ENCODE measurements at places on chromosomes 16 and 17.
A peak's percentile ranks its signal among the peaks of the same experiment; 100 is the strongest.

DNA sequence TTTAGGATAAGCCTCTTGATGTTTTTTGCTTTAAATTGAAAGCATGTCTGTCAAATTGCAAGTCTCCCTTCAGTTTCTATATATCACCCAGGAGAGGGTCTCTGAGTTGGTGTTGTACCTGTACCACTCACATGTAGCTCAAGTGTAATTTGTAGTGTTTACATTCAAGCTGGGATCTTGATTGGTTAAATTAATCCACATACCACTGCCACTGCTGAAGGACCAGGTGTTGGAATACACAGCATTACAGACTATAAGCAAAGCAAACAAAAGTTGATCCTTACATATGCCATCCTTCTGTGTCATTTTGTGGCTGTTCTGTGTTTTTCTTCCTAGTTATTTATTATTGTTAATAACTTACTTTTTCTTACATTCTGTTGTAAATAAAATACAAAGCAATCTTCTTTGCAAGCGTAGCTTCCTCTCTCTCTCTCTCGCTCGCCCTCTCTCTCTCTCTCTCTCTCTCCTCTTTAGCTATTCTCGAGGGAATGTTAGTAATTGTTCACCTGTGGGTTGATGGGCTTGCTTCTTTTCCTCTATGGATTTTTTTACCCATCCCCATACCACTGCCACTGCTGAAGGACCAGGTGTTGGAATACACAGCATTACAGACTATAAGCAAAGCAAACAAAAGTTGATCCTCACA lies 20.8 kb upstream of the NOL11 start:
- no peak for DNase-seq

DNA sequence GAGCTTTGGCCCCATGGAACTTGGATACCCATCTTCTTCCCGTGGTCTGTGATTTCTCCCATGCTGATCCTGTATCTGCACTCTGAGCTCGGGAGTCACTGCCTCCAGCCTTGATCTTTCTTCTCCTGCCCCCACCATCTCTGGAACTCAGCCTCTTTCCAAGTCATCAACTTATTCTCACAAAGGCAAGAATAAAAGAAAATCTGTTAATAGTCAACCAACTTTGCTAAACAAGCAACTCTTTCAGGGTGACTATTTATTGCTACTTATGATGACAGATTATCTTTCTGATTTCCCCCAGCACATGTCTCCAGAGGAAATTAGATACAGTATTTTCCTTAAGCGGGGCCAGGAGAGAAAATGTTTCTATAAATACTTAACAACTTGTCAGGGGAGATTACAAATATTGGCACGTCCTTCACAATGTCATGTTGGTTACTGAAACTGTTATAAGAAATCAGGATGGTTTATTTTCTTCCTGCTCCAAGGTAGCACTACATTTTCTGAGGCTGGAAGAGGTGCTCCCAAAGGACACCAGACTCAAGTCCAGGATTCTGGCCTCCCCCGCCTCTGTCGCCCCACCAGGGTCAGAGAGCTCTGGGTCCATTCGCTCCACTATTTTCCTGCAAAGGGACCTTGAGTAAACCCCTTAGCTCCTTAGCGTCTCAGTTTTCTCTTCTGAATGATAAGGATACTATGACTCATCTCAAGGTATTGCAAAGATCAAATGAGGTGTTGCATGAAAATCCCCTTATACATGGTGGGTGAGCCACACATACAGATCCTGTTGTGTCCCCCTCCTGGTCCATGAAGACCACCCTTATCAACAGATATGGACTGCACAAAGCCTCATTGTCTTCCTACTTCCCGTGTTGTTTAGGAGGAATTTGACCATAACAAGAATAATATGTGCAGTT lies 205.2 kb upstream of the WSCD1 start:
- DNase-seq, result no peak

DNA sequence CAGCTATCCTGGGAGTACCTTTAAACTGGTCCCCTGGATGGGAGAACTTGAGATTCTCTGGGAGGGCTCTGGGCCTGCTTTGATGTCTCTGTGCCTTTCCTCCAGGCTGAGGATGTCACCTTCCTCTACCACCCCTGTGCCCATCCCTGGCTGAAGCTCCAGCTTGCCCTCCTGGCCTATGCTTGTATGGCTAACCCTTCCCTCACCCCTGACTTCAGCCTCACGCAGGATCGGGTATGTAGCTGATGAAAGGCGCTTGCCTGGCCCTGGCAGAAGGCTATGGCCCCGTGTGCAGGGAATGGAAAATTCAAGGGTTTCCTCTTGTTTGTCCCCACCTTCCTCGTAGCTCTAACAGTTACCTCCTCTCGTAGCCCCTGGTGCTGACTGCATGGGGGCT lies 3.0 kb downstream of the TP53I13 start:
- DNase-seq, result no peak

- DNase-seq, result no peak
Measured at GRCh38 chr17:58245428-58246103, 7.2 kb downstream of the LPO start.

GRCh38 chr17:55458978-55459377 lies 37.3 kb upstream of the MMD start:
- no peak for DNase-seq

DNA sequence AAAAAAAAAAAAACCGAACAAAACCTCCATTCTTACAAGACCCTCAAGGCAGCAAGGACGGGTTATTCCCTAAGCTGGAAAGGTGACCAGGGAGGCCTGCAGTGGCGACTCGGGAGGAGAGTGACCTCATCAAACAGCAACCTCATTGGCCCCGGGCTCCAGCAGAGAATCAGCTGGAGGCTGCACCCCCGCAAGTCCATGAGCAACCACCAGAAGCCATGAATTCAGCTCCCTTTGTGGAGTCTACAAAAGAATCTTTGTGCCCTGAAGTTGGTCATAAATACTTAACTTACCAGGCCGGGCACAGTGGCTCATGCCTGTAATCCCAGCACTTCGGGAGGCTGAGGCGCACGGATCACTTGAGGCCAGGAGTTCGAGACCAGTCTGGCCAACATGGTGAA lies 80.9 kb upstream of the CREBBP start:
- no peak for DNase-seq

- DNase-seq, result no peak
Measured at GRCh38 chr17:61465550-61466237, 13.5 kb downstream of the TBX4 start.

GRCh38 chr16:57732714-57733113 lies 2.9 kb upstream of the KATNB1 start:
- no peak for DNase-seq

DNA sequence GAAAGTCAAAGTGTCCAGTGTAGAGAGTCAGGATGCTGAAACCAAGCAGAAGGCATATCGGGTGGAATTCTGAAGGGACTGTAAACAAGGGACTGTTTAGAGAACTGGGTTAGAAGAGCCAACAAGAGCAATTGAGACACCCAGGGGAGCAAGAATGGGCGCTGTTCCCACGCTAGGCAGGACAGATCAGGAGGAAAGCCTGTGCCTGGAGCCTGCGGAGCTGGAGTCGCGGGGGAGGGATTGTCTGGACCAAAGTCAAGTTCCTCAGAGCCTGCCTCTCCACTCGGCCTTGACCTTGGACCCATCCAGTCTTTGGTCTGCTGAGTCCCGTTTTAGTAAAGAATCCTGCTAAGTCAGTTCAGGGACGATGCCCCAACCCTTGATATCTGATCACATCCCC lies 14.7 kb upstream of the KLHL36 start:
- no peak for DNase-seq

GRCh38 chr17:14301279-14302090 lies 604 bp downstream of the HS3ST3B1 start:
- no peak for DNase-seq

GRCh38 chr16:56993204-56993603 lies 3.8 kb downstream of the NLRC5 start:
- no peak for DNase-seq

GRCh38 chr17:27573971-27574525 lies 56.9 kb upstream of the LGALS9 start:
- DNase-seq, result peak; percentile 90

- peak; percentile 85 for DNase-seq
Measured at GRCh38 chr17:17109907-17110306, 67.7 kb downstream of the MPRIP start.

- DNase-seq, result no peak
Measured at GRCh38 chr17:2485543-2485942, 26.1 kb downstream of the METTL16 start.

DNA sequence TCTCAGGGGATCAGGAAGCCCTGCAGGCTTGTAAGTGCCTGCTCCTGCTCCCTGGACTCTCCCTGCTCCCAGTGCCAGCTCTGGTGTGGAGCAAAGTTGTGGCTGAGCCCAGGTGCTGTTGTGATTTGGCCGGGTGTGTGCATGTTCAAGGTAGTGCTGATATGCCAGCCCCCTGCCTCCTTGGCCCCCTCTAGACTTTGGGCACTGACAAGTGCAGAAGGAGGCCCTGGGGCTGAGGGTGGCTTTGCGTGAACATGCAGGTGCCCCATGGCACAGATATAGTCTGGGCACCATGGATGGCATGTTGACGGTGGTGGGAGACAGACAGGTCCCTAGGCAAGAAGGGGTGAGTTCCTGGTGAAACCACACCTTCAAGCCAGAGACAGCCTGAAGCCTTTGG lies 441.6 kb upstream of the CDH8 start:
- no peak for DNase-seq

GRCh38 chr17:27217631-27218030 lies 76.3 kb upstream of the WSB1 start:
- DNase-seq, result no peak
